Amniotic epithelial cell (primary cell): ENCODE measurements at places on chromosomes 13 and 19.

DNA sequence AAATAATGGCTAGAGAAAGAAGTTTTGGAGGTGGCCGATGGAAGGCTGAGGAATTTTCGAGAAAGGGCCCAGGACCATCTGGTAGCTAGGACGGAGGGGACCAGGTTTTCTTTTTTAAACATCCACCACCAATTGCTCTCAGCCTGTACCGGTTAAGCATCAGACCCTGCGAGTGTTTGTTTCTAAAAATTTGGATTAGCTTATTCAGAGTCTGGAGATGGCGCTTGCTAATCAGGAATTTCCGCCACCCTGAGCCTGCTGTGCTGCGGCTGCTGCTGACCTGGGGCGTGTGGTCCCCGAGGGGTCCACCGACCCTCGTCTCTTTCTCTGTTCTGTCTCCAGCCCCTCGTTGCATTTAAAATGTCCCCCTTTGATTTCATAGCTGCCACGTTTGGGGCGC lies 2.0 kb downstream of the UHRF1 start:
- DNase-seq: no peak

- DNase-seq: no peak
Observed at GRCh38 chr19:33685541-33685940, 63.8 kb downstream of the CHST8 start.

DNA sequence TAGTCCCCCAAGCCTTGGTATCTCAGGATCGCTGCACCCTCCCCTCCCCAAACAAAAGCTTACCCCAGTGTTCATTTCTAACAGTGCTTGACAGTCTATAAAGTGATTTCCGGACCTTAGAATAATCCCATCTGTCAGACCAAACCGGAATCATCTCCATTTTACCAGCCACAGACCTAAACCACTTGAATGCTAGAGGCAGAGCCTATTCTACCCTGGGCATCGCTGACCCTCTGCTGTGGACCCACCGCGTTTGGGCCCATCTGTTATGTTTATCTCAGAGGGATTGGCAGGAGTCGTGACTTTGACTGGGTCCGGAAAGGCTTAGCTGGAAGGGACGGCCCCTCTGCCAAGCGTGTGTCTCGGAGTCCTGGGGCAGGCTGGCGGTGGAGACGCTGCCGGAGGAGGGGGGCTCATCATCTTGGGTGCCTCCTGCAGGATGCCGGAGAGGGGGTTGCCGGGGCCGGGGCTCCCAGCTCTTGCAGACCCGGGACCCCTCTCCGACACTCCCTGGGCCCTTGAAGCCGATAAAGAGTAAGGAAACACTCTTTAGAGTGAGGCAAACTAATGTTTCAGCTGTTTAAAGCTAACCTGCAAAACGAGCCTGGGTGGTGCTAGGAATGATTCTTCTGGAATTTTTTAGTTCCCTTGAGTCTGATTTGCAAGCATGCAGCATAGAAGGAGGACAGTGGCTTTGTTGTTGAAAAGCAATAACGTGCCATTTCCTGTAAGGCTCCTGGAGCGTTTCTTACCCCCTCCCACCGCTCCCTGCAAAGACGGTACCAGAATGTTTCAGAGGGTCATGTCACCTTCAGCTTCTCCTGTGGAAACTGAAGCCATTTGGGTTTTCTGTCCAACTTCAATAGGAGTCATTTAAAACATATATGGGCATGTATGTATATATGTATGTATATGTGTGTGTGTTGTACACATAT lies 1.3 kb downstream of the SLC25A42 start:
- no peak for DNase-seq

DNA sequence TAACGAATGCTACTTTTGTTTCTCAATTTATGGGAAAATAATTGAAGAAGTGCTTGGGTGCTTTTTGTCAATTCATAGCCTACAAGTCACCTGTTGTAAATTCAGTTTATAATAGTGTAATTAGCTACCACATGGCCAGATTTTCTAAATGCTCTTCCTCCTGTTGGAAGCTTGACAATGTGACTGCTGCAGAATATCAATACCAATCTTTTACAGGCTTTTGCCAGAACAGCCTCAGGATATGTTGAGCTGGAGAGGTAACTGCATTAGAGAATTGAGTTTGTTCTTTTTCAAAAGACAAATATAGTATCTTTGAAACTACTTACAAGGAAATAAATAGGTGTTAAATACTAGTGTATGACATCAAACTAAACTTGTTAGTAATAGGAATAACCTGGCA lies 277.8 kb downstream of the POU4F1 start:
- DNase-seq: no peak

DNA sequence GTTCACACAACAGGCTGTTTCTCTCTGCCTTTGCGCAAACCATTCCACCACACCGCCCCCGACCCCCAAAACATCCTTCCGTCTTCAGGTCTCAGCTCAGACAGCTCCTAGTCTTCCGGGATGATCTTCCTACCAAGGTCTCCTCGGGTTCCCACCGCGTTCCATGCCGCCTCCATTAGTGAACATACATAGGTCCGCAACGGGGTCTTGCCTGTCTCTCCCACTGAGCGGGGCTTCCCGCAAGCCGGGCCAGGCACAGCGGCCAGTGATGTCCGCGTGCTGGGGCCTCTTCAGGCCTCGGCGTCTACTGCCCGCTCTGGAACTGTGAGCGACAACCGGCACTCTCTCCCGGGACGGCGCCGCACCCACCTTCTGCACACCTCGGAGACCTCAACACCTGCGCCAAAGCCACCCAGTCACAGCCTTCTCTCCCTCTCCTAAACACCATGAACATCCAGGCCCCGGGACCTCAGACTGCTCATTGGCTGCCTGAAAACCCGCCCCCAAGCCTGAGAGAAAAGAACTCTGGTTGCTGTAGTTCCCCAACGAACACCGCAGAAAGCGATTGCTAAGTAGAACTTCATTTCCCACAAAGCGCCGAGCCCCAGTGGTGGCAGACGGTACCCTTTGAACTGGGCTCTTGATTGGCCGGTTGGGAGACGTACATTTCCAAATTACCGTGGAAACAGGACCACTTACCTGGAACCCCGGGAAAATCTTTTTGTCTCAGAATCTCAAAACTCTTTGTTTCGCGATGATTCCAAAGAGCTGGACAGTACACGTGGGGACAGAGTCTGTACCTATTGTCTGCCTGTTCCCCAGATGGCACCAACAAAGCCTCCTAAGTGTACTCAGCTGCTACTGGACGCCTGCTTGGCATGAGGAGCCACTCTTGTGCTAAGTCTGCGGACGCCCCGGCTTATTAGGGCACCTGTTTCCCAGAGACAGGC lies 9.5 kb downstream of the DYRK1B start:
- peak; percentile 93 for DNase-seq

DNA sequence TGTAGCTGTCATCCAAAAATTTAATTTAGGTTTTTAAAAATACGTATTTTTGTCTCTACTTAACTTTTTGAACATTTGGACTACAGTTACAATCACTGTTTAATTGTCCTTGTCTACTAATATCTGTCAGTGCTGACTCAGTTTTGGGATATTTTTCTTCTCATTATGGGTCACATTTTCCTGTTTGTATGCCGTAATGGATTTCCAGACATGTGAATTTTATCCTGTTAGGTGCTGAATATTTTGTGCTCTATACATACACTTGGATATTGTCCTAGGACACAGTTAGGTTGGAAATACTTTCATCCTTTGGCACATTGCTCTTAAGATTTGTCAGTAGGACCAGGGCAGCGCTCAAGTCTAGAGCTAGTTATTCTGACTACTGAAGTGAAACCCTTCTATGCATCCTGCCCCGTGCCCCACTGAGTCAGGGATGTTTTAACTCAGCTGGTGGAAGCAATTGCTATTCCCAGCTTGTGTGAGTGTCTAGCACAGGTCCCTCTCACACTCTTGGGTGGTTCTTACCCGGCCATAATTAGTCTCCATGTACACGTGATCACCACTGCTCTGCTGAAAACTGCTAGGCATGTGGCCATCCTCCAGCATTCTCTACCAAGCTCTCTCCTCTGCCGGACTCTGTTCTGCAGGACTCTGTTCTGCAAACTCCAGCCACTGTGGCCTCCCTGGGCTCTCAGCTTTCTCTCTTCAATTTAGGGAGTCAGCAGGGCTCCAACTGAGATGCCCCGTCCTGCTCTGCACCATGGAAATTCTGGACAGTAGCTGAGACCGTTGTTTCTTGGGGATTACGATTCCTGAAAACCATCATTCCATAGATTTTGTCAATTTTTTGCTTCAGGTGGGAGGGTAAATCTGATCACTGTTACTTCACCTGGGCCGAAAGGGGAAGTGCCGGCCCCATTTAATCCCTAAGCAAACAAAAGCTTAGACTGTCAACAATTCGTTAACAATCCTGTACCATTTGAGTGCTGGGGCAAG lies 11.1 kb downstream of the PROZ start:
- DNase-seq: no peak

- no peak for DNase-seq
Observed at GRCh38 chr13:51624695-51625345, 40.6 kb downstream of the WDFY2 start.
